Right lung (tissue), 10 donors: ENCODE measurements at places on chromosomes 11 and 22. TPM values are rescaled to one million over a fixed set of nuclear protein-coding genes. Genes with fewer than 3 reads are reported as not detected.

DNA sequence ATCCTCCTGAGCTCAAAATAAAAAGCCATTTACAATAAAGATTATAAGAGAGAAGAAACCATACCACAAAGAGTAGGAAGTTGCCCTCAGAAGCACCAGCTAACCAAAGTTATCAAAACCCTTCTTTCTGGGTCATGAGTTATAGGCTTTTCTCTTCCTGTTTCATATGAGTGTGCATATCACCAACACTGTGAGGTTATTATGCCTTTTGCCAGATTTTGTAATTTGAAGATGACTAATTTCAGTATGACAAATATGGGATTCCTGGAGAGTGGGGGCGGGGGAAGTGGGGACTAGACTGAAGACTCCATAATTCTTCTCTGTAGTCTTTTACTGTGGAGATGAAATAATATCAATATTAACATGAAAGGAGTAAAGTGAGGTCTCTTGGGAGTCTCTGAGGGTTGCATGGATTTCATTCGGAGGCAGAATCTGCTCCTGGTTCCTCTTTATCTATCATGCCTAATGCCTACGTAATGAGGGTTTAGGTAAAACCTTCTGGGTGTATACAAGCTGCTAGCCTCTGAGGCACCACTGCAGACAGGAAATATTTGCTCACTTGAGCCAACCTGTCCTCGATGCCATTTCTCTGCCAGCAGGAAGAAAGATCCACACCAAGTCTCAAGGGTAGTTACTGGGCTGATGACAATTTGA, 2.1 kb downstream of the LPXN start:
- no peak for DNase-seq

DNA sequence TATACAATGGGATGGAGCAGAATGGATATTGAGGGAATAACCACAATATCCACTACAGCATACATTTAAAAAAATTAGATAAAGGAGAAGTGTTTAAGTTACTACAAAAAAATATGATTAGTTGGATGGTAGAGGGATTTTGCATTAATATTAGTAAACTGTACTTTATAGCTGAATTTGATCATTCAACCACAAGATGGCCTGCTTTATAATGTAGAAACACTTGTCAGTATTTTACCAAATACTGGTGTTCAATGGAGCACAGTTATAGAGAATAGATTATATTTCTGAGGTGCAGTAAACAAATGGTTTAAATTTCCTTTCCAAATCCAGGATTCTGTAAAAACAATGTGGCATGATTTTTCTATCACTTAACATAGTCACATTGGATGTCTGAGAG, 818.8 kb upstream of the CHORDC1 start:
- no peak for DNase-seq

The PATE3 gene
- not detected for polyA plus RNA-seq

The SCN2B gene
- polyA plus RNA-seq = 5.7 TPM

GRCh38 chr22:47123827-47124442, 361.5 kb downstream of the TBC1D22A start:
- DNase-seq = no peak

GRCh38 chr22:20031732-20032406, 11.0 kb downstream of the TANGO2 start:
- no peak for DNase-seq

- no peak for DNase-seq
Measured at GRCh38 chr11:18368221-18368620, 26.1 kb upstream of the LDHA start.

DNA sequence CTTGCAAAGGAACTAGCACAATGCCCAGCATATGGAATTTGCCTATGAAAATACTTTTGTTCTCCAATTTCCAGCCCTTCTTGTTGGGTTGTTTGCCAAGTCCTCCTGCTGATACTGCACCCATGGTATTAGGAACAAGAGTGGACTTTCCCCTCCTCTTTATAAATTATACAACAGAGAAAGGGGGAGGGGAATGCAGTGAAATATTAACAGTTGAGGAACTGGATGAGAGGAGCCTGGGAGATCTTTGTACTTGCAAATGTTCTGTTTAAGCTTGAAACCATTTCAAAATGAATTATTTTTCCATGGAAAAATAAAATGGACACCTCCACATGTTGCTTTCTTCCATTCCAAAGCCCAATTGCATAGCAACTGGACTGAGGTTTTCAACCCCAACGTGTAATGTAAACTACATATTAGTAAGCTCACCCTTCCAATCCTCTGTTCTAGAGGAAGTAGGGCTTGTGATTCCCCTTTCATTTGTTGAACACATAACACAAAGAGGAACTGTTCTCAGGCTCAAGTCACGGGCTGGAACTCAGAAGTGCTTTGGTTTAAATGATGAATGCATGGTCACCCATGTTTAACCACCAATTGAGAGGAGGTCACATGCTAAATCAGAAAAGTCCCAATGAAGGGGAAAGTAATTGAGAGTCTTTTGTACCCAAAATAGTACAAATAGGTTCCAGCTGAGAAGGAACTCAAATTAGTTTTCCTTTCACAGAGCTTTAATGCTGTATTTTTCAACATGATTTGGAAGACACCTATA, 66.2 kb upstream of the ZC3H12C start:
- DNase-seq = no peak

DNA sequence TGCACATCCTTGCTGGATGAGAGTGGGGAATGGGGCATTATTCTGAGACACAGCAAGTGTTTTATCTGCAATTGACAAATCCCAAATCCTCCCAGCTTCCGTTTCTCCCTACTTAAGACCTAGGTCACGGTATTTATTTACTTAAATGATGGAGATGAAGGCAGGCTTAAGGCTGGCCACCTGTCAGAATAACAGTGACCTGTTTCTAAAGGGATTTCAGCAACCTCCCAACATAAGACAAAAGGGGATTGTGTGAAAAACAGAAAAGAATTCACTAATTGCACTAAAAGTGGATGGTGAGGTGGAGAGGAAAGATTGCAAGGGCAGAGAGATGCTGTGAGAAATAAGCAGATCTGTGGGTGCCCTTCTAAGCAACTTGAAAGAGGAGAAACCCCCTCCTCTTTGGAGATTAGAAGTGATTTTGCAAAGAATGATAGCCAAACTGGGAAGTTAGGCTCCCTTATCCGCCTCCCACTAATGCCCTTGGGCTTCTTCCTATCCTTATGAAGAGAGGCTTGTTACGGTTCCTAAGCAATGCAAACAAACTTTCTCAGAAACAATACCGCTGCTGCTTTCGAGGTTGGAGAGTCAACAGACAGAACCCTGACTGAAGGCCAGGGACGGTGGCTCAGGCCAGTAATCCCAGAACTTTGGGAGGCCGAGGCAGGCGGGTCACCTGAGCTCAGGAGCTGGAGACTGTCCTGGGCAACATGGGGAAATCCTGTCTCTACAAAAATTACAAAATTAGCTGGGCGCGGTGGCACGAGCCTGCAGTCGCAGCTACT, 84.3 kb downstream of the ARL14EP start:
- DNase-seq = no peak

GRCh38 chr22:16819249-16819648, 6.0 kb downstream of the XKR3 start:
- DNase-seq = no peak

DNA sequence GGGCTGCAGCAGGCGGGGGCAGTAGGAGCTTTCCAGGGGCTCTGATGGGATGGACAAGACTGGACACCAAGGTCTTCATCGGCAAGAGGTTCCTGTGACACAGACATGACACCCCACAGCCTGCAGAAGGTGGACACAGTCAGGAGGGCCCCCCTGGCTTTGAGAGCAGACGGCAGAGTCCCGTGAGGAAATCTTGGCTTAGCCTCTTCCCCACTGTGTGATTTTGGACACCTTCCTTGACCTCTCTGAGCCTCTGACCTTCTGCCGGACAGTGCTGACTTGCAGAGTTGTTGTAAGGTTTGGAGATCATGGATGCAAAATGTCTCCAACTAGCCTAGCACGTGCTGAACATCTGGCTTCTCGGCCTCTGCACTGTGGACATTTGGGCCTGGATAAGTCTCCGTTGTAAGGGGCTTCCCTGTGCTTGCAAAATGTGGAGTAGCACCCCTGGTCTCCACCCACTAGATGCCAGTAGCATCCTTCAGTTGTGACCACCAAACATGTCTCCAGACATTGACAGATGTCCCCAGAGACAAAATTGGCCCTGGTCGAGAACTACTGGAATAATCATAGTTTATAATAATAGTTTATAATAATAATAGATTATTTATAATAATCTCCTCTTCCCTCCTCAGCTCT, 54.6 kb downstream of the MCM5 start:
- no peak for DNase-seq

The RNF121 gene
- 36.1 TPM for polyA plus RNA-seq

- no peak for DNase-seq
Measured at GRCh38 chr22:25774575-25775026, 32.6 kb downstream of the MYO18B start.

The TREH gene
- 0.08 TPM for polyA plus RNA-seq

GRCh38 chr22:24758164-24758799, 16.2 kb downstream of the PIWIL3 start:
- DNase-seq = peak; percentile 38

- no peak for DNase-seq
Measured at GRCh38 chr11:120212259-120212878, 1.5 kb downstream of the OAF start.

GRCh38 chr11:13336246-13336878, 58.8 kb downstream of the BMAL1 start:
- no peak for DNase-seq

DNA sequence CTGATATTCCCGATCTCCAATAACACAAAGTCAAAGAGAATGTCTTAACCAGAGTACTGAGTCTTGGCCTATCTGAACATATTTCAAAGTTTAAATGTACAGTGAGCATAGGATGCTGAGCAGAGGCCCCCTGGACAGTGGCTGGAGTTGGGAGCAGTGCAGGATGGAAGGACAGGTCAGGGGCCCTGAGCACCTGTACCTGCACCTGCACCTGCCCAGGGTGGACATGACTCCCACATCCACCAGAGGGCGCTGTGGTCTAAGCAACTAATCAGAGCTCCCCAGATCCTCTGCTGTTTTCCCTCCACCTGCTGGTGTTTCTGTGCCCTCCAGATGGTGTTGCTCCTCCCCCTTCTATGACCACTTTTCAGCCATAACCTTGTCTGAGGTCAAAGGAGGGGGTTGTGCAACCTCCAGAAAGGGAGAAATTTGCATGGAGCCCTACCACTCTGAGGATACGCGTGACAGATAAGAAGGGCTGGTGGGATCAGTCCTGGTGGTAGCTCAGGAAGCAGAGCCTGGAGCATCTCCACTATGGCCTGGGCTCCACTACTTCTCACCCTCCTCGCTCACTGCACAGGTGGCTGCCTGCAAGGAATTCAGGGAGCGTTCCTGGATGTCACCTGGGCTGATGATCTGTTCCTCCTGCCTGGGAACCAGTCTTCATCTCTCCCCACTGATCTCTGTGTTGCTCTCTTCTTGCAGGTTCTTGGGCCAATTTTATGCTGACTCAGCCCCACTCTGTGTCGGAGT, 49.1 kb upstream of the VPREB1 start:
- peak; percentile 22 for DNase-seq

GRCh38 chr11:26914968-26915367, 78.9 kb upstream of the FIBIN start:
- DNase-seq = no peak

- DNase-seq = no peak
Measured at GRCh38 chr22:35111244-35111643, 45.3 kb downstream of the ISX start.

DNA sequence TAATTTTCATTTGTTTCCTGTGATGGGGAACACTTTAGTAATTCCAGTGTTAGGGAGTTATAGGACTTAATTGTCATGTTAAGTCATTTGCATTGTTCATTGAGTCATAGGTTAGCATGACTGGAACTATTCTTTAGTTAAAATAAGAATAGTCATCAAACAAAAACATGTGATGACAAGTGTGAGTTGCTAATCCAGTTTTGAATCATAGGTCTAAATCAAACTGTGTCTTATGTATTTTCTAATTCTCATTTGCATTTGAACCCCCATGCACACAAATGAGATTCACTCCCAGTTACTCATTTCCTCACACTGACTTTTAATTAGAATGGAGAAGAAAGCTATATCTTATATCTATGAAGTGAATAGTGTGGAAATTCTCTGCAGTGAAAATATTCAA, 405.6 kb downstream of the LRRC4C start:
- DNase-seq = no peak

DNA sequence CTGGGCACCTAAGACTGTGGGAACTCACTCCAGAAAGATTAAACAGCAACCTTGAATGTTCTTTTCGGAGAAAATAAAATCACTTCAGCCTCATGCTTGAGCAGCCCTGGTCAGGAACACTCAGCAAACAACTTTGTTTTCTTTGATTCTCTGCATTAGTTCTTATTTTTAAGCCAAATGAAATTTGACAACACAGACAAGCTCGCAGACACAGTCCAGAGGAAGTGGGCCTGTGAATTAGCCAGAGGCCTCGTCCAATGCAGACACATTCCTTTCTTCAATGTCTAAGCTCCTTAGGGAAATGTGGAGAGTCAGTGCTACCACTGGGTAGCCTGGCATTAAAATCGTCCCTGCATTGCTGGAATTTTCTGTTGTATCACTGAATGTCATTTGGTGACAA, 62.9 kb upstream of the CSNK2A3 start:
- no peak for DNase-seq

DNA sequence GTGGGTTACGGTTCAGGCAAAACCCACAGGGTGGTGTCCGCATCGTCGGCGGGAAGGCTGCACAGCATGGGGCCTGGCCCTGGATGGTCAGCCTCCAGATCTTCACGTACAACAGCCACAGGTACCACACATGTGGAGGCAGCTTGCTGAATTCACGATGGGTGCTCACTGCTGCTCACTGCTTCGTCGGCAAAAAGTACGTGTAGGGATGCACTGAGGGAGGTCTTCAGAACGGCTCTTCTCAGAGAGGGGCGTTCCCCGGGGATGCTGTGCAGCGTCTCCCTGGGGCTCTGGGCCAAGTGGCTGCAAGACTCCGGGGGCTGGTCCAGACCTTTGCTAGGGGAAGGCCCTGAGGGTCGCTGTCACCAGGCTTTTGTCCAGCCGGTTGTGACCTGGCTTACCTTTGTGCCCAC, 1.3 kb downstream of the ACR start:
- DNase-seq = no peak

DNA sequence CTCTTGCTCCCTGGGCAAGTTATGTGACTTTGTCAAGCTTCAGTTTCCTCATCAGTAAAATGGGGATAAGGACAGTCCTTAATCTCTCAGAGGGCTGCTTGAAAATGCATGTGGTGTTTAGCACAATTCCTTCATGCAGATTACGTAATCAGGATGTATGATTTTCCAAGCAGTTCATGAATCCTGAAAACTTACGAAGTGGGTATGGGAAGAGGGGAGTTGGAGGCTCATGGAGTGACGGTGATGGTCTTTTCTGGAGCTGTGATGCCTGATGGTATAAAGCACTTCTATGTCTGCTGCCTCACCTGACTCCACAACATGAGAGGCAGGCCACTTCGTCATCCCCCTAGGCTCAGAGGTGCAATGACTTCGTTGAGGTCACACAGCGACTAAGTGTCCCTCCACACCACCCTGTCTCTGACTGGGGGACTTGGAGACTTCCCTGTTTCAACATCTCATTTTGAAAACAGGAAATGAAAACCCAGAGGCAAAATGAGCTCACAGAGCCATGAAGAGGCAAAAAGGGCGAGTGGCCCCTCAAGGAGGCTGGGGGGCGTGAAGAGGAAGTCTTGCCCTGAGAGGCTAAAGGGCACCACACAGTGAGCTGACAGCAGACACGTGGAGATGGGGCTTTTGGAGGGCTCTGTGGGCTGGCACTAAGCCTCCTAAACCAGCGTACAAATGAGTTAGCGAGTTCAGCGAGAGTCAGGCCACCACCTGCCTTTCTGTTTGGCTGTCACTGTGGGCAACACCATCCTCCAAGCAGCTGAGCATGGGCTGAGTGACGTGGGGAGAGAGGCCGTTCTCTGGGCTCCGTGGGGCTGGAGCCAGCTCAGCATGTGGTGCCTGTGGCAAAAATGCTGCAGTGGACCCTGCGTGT, 10.1 kb downstream of the MCM5 start:
- no peak for DNase-seq

GRCh38 chr22:25780673-25781072, 38.7 kb downstream of the MYO18B start:
- no peak for DNase-seq
